ENCODE measurements at places on chromosomes 4 and X.

DNA sequence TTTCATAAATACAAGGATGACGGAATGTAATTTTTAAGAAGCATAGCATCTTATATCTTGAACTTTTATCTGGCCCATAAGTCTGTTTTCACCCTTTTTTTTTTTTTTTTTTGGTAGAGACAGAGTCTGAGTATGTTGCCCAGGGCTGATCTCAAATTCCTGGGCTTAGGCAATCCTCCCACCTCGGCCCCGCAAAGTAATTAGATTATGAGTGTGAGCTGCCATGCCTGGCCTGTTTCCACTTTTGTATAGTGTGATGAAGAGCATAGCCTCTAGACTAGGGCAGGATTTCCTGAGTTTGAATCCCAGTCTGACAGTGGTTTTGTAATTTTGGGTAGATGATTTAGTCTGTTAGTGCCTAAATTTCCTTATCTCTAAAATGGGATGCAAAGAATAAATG lies 11.0 kb downstream of the STIM2 start:
- DNase-seq, result no peak

- DNase-seq, result no peak
These were observed 246.8 kb downstream of the QDPR start for GRCh38 chr4:17265139-17265538.

- no peak for DNase-seq
These were observed 1.8 kb downstream of the IQSEC2 start for GRCh38 chrX:53279296-53280237.

DNA sequence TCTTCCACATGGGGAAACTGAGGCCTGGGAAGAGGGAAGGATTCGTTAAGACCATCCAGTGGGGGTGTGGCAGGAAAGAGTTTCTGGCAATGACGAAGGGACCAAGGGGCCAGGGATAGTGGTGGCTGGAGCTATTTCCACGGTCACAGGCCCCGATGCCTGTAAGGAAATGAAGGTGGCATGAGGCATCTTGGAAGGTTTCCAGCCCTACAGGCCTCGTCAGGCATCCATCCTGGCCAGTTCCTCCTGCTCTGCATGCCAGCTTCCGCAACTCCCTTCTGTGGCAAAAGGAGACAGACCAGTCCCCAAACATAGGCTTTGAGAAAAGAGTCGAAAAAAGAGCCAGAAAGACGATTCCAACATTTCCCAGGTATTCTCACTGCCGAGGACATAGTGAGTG lies 9.2 kb upstream of the C4orf50 start:
- DNase-seq, result no peak

- no peak for DNase-seq
These were observed 129.3 kb downstream of the AKAP4 start for GRCh38 chrX:50071494-50071893.

- no peak for DNase-seq
These were observed 27.5 kb downstream of the FBXW7 start for GRCh38 chr4:152508386-152508785.

Data from CD4-positive, alpha-beta T cell treated with Interleukin-21 for 1 hour (primary cell).